Stimulated activated CD4-positive, alpha-beta T cell treated with anti-CD3 and anti-CD28 coated beads, Interleukin-2, amount 100 ng/mL, for 24 hours (primary cell): ENCODE measurements at places on chromosomes 11 and 22.

- DNase-seq = no peak
Observed at GRCh38 chr11:83054904-83055380, 16.8 kb downstream of the RAB30 start.

GRCh38 chr22:48426466-48427380, 1401.0 kb downstream of the BRD1 start:
- no peak for DNase-seq

- DNase-seq = no peak
Observed at GRCh38 chr11:32448232-32448631, 12.9 kb upstream of the WT1 start.

- DNase-seq = no peak
Observed at GRCh38 chr11:39412117-39412516, 2047.3 kb downstream of the LRRC4C start.

GRCh38 chr22:43090130-43090789, 1.1 kb upstream of the TTLL1 start:
- peak; percentile 48 for DNase-seq

- no peak for DNase-seq
Observed at GRCh38 chr11:44952500-44953260, 2.0 kb upstream of the TP53I11 start.

DNA sequence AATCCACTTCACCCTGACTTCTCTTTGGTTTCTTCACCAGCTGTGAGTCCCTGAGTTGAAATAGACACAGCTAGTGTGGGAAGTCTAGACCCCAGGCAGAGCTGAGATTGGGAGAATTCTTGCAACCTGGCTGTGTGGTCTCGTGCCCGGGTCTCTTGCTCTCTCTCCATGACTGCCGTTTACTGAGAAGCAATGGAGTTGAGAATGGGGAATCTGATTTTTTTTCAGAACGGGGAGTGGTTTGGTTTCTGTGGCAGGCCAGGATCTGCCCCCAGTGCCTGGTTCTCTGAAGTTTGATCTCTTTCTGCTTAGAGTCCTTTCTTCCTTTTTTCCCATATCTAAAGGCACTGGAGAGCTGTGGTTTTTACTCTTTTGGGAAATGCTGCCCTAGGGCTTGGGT, 1.5 kb downstream of the SIDT2 start:
- DNase-seq = no peak

DNA sequence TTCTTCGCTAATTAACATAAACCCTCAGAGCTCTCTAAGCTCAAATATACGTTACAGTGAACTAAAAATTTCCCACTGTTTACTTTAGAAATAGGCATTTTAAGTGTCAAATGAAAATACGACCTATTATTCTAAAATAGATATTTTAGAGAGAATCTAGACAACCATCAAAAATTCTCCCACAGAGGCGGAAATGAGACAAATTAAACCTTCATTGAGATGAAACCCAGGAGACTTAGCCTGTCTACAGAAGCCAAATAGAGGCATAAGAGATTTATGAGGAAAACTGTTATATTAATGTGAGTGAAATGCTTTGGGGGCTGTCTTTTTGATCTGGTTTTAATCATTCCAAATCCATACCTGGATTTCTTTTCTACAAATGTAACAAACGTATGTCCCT, 232.0 kb upstream of the GRIA4 start:
- no peak for DNase-seq

GRCh38 chr11:13963949-13964770, 1.6 kb downstream of the SPON1 start:
- peak; percentile 36 for DNase-seq

DNA sequence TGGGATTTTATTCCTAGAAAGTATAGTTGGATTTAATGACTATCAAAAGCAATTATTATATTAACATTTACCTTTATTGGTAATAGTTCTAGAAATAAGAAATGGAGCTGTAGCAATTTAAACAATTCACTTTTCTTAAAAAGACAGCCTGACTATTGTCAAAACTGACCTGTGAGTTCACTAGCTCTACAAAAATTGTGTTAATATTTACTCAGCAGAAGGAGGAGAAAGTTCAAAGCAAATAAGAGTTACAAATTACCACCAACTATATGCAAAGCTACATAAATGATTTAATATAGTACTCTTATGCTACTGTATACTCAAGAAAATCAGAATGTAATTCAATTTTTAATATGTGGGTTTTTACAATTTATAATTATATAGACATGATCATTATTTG, 310.0 kb downstream of the DCDC1 start:
- no peak for DNase-seq

DNA sequence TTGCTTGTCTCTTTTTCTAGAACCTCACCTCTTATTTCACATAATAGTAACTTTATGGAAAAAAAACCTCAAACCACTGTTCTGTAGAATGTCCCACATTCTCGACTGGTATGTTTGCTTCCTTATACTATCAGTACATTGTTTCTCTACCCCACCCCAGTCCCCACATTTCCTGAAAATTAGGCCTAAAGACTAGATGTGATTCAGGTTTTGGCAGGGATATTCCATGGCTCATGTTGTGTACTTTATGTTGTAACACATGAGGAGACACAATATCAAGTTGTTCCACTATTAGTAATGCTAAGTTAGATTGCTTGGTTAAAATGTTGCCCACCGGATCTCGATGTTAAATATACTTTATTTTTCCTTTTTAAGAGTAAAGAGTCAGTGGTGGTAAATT, 34.7 kb downstream of the DDIAS start:
- no peak for DNase-seq

GRCh38 chr11:122246874-122247273, 130.9 kb upstream of the BLID start:
- no peak for DNase-seq

GRCh38 chr22:26360169-26360885, 68.7 kb upstream of the ASPHD2 start:
- DNase-seq = peak; percentile 71

DNA sequence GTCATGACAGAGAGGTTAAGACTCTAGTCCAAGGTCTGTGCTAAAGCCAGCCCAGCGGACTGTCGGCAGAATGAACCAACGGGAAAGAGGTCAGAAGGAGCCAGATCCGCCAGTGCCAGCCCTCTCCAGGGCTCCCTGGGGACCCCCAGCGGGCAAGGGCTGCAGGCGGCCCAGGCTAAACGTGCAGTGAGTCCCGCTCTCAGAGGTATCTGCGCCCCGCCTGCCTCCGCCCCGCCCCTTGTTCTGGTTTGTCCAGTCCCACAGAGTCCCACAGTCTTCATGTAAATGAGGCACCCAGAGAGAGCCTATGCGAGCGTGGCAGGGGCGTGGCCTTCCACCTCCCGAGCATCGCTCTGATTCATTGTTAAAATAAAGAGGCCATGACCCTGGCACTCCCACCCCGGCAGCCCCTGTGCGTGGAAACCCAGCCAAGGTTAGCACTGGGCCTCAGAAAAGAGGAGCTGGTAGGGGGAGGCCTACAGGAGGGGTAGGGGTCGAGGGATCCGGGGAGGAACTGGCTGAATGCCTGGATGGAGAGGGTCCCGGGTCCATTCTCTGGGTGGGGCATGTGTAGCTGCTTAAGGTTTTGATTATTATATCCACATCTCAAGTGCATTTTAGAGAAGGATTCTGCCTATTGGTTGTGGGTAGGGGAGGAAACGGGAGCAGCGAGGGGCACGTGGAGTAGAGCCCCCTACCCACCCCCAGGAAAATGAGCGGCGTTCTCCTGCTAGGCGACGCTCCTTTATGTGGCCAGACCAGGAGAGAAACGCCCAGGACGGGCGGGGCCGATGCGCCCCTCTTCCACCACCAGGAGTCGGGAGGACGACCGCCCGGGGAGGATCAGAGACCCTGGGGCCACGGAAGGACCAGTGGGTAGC, at the start of gene TRIOBP:
Gene TRIOBP, plus strand, starts transcription at position 392 of the 881 bp plus-strand sequence. CDS start 4,318 bp downstream, outside the sequence.
- DNase-seq = peak; percentile 89

DNA sequence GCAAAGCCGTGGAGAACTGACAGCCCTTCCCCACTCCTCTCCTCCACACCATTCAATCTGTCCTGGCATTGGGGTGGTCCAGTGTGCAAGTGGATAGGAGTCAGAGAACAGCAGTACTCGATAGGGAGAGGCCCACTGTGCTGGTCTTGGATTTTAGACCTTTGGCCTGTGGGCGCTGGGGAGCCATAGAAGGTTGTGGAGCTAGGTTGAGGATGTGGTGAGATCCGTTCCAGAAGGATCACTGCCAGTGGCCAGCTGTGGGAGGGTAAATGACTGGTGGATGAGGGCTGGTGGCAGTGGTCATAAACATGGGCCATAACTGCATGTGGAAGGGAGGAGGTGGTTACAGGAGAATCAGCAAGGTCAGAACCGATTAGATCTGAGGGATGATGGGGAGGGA, 28.6 kb downstream of the ANO1 start:
- DNase-seq = no peak

DNA sequence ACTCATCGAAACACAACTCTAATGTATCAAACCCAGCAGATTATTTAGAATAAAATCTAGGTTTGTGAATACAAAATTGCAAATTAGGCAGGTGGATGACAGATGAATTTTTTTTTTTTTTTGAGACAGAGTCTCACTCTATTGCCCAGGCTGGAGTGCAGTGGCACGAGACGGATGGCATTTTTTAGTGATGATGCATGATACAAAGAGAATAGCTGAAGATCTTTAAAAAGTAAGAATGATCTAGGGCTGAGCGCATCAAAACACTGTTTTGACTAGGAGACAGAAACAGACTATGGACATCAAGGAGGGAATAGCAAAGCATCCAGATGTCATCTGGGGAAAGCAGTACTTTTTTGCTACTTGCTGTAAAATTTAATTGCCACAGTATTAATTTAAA, 63.8 kb downstream of the IMMP1L start:
- DNase-seq = no peak

DNA sequence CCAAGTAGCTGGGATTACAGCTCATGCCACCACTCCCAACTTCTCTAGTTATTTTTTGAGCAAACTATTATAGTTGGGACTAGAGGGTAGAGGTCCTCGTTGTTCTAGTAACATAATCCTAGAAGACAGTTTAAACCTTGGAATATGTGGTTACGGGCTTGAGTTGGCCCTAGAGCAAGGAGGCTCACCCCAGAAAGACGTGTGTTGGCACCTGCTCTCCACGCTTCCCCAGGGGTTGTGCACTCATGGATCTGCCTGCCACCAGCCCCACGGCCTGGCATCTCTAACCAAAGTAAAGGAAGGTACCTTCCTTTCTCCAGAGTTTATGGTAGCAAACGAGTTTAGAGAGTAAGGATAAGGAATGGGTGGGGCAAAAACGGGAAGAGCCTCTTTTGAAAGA, 79.0 kb downstream of the SCN3B start:
- no peak for DNase-seq

GRCh38 chr11:4626207-4627099, 10.8 kb upstream of the OR51D1 start:
- DNase-seq = peak; percentile 52

GRCh38 chr22:25413620-25414019, 150.9 kb upstream of the GRK3 start:
- DNase-seq = no peak
